ENCODE measurements at places on chromosomes 4 and X.

DNA sequence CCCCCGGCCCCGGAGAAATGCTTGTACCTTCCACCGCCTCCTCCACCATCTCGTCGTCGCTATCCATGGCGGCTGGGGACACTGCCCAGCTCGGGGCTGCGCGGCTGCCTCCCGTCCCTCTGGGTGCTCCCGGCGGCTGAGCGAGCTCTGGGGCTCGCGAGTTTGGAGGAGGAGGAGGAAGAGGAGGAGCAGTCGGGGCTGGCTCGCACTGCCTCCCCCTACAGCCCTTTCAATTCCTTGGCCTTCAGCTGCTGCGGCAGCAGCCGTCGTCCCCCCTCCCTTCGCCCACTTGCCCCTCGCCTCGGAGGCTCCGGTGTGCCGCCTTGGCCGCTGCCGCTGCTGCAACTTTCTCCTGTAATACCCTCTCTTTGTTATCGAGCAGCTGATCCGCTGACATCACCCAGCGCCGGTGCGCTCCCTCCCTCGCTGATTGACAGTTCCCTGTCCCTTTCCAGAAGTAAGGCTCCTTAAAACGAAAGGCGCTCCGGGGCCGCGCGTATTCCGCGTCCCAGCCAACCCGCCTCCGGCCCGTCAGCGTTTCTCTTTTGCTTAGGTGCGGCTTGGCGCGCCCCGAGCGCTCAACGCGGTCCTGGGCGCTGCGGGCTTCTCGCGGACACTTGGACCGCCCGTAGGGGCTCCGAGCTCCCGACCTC lies at the start of gene SETD7:
Gene SETD7 (minus strand): TSS at position 149 of the 653 bp plus-strand sequence. CDS start 82 bp downstream, at position 67.
- peak; percentile 71 for DNase-seq

GRCh38 chrX:134735015-134735414 lies 76.7 kb upstream of the PLAC1 start:
- no peak for DNase-seq

GRCh38 chr4:3412257-3413020 lies 29.3 kb upstream of the HGFAC start:
- DNase-seq, result no peak

GRCh38 chrX:124086411-124086810 lies 124.9 kb downstream of the STAG2 start:
- DNase-seq, result no peak

DNA sequence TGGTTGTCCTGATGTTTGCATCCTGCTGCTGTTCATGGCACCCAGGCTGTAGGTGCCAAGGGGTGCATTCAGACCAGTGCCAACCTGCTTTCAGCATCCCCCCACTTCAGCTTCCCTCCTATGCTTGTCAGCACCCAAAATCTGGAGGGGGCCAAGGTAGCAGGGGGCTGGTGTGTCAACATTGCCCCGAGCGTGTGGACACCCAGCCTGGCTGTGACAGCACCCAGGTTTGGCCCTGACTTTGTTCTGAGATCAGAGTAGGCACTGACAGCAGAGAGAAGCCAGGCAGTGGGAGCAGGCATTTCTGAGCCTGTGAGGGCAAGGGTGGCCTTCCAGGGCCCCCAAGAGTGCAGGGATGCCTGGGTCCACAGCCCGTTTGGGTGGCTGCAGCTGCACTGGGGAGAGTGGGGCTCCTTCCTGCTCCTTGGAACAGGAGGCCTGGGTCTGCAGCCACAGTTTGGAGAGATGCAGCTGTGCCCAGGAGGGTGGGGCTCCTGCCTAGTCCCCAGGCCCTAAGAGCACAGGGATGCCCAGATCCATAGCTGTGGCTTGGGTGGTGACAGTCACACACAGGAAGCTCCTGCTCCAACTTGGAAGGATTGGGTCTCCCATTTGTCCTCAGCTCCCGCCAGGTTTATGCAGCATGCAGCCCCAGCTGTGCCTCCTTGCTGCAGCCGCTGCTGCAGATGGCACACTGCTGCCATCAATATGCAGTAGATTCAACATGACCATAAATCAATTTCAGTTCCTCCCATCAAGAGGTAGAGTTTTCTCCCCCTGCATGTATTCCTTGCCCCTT lies 12.3 kb upstream of the PPM1K start:
- no peak for DNase-seq

- no peak for DNase-seq
Observed at GRCh38 chr4:82138374-82138773, 235.4 kb downstream of the HNRNPD start.

DNA sequence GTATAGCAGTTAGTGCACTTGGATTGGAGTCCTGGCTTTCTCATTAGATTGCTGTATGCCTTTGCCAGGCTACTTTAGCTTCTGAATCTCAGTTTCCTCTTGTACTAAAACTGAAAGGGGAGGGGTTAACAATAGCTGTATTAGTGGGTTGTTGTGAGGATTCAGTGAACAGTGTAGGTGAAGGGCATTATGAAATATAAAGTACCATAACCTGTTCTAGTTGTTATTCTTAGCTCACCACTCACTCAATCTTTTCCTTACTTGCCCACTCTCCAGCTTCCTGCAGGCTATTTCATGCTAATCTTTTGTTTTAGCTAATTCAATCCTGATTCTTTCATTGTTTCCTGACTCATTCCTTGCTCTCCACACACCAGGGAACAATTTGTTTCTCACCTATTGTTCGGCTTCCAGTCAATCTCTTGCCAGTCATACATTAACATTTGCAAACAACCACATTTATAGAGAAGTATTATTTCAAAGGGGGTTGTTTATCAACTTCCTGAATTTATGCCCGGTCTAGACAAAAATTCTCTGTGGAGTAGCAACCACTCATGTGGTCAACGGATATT lies 50.6 kb upstream of the EDA start:
- no peak for DNase-seq

DNA sequence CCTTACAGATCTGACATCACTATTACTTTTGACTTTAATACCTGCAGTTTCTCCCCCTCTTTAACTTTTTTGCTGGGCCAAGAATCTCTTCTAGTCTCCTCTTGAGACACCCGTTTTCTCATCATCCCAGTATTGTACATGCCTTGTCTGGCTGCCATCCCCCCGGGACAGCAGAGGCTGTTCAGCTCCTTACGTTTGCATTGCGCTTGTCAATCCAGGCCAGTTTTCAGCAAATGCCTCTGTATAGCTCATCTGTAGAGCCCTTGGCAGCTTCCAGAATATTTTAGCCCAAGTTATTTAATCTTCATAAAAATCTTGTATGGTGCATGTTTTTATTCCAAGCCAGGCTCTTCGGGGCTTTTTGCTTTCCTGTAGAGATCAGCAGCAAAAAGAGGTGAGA lies 22.3 kb upstream of the HOPX start:
- no peak for DNase-seq

DNA sequence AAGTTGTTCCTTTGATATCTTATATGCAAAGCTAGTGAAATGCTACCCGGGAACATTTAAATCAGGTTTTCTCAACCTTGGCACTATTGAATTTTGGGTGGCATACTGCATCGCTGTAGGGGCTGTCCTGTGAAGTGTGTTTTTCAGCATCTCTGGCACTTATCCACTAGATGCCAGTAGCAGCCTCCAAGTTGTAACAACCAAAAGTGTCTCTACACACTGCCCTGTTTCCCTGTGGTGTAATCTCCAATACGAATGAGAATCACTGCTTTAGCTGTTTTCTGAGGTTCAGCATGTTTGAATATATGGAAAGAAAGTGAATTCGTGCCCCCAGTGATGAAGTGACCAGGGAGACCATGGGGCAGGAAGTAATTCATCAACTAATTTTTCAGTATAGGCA lies 551.6 kb upstream of the PRKX start:
- no peak for DNase-seq
